ENCODE measurements at places on chromosomes 5 and 9.

DNA sequence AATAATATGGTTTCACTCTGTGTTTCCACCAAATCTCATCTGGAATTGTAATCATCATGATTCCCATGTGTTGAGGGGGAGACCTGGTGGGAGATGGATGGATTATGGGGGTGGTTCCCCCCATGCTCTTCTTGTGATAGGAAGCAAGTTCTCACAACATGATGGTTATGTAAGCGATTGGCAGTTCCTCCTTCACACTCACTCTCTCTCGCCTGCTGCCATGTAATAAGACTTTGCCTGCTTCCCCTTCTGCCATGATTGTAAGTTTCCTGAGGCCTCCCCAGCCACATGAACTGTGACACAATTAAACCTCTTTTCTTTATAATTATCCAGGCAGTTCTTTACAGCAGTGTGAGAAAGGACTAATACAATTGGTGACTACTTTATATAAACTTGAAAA lies 48.4 kb downstream of the PTBP3 start:
- DNase-seq: no peak

GRCh38 chr9:76441551-76442322 lies 17.2 kb upstream of the GCNT1 start:
- DNase-seq: no peak

DNA sequence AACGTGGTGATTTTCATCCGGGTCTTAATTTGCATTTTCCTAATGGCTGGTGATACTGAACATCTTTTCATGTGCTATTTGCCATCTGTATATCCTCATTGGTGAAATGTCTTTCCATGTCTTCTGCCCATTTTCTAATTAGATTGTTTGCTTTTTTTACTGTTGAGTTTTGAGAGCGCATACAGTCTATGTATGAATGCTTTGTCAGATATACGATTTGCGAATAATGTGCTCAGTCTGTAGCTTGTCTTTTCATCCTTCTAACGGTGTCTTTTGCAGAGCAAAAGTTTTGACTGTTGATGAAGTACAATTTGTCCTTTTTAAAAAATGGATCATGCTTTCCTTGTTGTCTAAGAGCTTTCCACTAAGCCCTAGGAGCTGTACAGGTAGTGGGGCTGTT lies 143.0 kb downstream of the RGS3 start:
- DNase-seq: no peak

- DNase-seq: no peak
These were observed 426.7 kb upstream of the FTMT start for GRCh38 chr5:121424976-121425375.

- DNase-seq: no peak
These were observed 36.8 kb upstream of the SEMA4D start for GRCh38 chr9:89534515-89535287.

GRCh38 chr9:14023285-14023684 lies 290.7 kb downstream of the NFIB start:
- no peak for DNase-seq

- DNase-seq: no peak
These were observed 7.3 kb upstream of the NR4A3 start for GRCh38 chr9:99814359-99814758.

DNA sequence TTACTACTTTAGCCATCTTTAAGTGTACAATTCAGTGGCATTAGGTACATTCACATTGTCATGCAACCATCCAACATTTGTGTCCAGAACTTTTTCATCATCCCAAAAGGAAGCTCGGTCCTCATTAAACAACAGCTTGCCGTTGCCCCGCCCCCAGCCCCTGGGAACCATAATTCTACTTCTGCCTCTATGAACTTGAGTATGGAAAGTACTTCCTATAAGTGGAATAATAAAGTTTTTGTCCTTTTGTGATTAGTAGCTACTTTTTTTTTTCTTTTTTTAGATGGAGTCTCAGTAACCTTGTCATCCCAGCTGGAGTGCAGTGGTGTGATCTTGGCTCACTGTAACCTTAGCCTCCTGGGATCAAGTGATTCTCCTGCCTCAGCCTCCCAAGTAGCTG lies 5.0 kb downstream of the GBGT1 start:
- no peak for DNase-seq

DNA sequence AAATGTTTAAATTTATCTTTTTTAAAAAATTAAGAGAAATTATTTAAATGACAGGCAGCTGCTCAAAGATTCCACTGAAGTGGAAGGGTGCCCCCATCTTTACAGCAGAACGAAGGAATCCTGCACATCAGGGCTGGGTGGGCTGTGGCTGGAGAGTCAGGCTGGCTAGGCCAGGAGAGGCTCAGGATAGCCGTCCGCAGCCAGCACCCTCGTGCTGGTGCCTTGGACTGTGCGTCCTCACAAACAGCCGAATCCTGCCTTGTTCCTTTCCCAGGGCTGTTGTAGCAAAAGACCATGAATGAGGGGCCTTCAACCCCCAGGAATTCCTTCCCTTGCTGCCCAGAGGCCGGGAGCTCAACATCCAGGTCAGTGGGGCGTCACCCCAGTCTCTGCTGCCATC lies 64.6 kb upstream of the FCN1 start:
- no peak for DNase-seq

DNA sequence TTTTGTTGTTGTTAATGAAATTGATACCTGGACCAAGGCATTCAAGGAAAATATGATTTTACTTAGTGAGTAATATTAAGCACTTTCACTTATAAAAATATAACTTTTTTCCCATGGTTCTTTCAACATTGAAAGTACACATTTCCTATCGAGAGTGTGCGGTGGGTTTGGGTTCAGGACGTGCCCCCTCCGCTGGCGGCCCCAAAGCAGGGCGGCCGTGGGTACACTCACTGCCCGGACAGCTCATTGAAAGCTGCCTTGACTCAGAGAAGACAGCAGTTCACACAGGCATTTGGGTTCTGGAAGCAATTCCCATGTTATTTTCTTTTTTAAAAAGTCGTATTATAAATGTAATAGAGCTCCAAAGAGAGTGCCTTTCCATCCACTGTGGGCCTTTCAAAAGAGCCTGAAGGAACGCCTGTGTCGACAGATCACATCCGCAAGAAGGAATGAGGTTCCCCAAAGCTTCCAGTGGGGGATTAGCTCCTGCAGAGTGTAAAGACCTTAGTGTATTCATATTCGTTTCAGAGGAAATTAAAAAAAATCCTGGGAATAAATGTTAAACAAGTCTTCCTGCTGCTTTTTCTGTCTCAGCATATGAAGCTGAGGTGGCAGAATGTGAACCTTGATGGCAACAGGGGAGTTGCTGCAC lies 74.3 kb downstream of the PRDM6 start:
- no peak for DNase-seq
